NCI-H460 (cell line): ENCODE measurements at places on chromosomes 6 and 20.

DNA sequence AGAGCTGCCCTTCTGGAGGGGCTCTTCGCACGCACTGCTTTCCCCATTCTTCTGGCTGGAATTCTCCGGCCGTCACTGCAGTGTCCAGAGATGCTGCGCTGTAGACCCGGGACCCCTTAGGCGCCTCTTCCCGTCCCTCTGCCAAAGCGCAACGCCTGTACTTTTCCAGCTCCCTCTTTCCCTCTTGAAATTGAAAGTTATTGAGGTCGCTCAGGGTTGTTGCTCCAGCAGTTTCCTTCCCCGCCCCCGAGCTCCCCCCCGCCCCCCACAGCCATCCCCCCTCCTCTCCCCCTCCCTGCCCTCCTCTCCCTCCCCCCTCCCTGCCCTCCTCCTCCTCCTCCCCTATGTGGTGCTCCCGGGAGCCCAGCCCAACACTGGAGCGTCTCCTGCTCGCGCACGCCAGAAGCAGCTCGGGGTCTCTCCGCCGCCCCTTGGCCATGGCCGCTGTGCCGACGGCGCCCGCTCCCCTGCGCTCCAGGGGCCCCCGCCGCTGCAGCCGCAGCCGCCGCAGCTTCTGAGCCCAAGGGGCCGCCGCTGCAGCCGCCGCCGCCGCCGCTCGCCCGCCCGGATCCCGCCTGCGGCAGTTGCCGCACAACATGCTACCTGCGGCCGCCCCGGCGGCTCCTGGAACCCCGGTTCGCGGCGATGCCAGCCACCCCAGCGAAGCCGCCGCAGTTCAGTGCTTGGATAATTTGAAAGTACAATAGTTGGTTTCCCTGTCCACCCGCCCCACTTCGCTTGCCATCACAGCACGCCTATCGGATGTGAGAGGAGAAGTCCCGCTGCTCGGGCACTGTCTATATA is at the start of gene RSPO3:
Gene RSPO3 (plus strand): TSS at position 374 of the 804 bp plus-strand sequence. CDS start 522 bp downstream, outside the sequence.
- DNase-seq = no peak

- DNase-seq = no peak
Observed at GRCh38 chr6:85483846-85484245, 34.0 kb downstream of the NT5E start.

DNA sequence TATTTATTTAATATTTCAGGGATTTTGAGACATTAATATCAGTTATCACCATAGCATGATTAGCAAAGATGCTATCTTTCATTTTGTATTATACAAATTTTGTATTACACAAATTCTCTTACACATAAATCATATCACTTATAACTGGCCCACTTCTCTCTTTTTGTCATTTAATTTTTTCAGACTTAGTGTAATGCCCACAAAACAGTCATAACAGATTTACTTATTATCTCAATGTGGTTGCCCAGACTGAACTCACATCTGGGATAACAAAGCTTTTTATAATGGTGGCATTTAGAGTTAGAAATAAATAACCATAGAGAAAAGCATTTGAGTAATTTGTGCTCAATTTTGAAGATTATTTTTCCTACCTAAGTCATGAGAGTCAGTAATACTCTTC is 148.3 kb downstream of the TFAP2B start:
- no peak for DNase-seq

DNA sequence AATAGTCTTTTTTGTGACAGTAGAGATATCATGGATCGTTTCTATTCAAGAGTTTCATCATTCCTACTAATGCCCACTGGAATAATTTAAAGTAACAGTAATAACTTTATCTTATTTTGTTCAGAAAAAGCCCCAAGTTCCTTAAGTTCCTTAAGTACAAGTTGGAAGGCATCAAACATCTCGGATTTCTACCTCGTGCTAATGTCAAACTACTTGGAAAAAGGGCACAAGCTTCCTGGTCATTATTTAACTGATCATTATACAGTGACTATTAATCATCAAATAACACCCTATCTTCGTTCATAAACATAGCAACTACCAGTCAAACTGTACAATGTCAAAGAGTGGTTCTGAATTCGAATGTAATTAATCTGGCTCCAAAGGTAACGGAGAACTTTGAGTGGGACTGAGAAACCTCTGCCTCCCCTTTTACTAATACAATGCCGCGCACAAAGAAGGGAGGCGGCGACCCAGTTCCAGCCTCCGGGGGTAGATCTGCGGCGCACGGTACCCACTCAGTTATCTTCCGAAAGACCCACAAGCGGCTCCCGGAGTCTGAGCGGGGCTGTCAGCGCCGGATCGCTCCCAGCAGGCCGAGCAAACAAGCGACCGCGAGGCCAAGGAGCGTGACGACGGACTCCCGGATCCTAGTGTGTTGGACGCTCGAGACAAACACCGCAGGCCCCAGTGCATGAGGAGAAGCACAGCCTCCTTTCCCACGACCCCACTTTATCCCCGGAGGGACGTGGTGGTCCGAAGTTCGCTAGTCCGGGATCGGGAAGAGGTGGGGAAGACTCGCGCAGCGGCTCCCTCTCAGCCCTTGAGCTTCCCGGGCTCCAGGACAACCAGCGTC is 716 bp downstream of the SHPRH start:
- DNase-seq = no peak

GRCh38 chr6:24926192-24926591 is 9.6 kb downstream of the RIPOR2 start:
- DNase-seq = no peak

- no peak for DNase-seq
Observed at GRCh38 chr20:24834310-24834709, 114.8 kb upstream of the CST7 start.

DNA sequence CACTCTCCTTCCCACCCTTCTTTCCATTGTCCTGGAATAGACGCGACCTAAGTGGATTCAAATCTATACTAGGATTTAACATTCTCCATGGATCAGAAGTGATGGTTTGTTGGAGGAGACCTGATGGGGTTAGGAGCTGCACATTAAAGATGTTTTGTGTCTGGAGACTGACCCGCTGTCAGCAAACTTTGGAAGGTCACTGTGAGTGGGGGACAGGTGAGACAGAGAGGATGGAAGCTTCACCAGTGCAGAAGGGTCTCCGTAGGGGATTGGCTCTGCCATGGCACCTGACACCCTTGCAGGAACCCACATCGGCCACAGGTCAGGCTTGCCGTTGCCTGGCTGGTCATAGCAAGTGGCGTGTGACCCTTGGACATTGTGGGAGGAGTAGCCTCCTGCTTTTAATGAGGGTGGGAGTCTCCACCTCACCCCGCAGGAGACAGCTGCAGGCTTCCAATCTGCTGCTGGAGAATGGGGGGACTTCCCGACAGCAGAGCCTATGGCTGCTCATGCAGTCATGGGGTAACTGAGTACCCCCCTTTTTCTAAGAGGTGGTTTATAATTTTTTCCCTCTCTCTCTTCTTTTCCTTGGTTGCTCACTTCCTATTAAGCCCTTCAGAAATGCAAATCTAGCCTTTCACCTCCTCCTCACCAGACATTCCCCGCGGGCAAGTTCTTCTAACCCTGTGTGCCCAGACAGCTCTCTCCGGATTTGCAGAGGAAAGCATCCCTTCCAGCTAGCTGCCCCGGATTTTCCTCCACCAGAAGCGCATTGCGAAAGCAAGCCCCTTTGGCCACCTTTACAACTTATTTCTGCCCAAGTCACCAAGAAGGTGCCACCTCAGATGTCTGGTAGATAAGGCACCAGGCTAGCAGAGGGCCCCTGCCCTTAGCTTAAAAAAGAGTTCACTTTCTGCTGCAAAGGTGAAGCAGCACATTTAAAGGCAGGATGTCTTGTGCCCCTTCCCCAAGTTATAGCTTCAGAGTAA is 53.5 kb downstream of the DACT2 start:
- no peak for DNase-seq

DNA sequence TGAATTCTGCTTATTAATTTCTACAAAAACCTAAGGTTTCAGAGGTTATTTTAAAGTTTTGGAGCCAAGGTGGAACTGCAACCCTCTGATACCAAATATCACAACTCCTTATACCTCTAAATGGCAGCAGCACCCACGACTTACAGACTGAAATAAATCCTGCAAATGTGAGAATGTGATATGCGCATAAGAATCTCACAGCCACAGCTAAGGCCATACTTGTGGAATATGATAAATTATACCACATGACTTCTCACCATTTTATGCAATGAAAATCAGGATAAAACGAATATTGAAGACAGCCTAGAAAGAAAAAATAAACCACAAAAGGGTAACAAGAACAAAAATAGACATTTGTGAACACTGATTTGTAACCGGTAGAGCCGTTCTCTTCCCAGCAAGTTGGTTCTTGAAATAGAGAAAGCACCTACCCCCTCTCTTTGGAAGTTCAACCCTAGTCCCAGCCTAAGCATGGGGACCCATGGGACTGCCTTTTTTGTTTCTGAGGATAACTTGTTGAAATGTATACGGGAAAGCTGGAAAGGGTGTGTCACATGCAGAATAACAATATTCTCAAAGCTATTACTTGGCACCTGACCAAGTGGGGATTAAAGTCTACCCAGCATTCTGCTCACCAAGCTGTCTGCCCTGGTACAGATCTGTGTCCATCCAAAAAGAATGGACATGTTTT is 47.1 kb upstream of the MCM9 start:
- DNase-seq = no peak

DNA sequence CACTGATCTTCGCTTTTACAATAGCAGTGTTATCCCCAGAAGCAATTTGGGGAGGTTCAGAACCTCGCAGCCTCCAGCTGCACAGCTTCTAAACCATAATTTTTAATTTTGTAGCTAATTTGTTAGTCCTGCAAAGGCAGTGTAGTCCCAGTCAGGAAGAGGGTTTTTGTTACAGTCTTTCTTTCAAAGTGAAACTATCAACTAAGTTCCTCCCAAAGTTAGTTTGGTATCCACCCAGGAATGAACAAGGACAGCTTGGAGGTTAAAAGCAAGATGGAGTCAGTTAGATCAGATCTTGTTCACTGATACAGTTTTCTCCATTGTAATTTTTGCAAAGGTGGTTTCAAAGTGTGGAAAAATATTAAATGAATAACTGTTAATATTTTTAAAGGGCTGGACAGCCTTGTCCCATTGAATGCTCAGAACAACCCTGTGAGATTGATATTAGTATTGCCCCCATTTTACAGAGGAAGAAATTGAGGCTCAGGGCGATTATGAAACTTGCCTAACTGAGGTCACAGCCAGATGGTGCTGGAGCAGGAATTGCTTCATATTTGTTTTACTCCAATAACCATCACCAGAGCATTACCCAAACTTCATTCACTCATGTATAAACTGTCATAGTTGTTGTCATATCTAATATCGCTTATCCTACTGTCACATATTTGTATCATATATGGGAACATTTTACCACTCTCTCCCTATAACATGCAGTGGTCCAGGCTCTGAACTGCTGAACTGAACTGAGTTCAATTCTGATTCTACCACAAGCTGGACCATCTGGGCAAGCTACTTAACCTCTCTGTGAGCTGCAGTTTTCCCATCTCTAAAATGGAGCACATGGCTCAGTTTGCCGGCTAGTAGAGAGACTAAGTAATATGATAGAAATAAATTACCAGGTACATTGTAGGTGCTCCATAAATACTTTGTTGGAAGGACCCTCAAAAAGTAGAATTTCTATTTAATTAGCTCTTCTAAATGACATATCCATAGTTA is 213.8 kb downstream of the BCAS1 start:
- DNase-seq = no peak

DNA sequence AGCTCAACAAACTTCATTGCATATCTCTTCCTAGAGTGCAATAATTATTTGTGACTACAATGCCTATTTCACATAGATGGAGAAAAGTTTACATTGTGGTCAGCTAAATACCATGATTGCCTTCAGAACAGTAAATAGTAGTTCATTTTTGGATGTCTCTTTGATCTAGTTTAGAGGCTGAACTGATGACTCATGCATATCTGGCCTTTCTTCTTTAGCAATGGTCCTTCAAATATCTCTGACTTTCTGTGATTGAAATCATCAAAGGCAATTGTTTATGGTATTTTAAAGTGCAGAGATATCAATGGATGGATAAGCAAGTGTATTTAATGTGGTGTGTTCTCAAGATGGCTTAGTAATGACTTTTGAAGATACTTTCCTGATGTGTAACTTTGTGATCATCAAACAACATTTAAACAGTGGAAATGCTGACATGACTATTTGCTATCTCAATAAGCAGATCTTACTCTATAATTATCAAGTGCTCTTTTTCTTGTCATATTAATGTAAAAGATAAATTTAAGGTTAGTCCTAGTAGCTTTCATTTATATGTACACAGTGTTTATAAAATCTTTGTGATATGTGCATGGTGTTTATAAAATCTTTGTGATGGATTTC is 523.7 kb upstream of the SLC35B3 start:
- no peak for DNase-seq

- DNase-seq = no peak
Observed at GRCh38 chr6:111939902-111940301, 66.7 kb upstream of the FYN start.

GRCh38 chr20:32763202-32764004 is 1.2 kb downstream of the DNMT3B start:
- no peak for DNase-seq

- no peak for DNase-seq
Observed at GRCh38 chr6:98900706-98901105, 47.0 kb downstream of the FBXL4 start.

GRCh38 chr20:4697189-4697830 is 24.4 kb upstream of the PRND start:
- no peak for DNase-seq

DNA sequence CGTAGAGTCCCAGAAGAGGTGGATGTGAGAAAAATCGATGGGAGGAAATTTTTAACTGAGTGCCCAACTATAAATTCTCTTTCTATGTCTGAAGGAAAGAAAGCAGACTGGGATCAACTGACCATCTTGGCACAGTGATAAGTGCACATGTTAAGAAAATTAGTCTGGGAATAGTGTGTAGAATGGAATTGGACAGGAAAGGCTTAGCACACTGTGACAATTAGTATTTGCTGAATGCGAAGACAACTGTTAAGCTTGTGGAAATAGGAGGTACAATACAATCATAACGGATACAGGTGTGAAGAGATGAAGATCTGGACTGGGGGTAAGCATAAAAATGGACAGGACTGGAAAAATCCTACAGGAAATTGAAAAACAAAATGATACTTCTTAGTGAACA is 114.3 kb downstream of the FAM50B start:
- no peak for DNase-seq

GRCh38 chr6:108592371-108593337 is 31.9 kb downstream of the FOXO3 start:
- DNase-seq = no peak

DNA sequence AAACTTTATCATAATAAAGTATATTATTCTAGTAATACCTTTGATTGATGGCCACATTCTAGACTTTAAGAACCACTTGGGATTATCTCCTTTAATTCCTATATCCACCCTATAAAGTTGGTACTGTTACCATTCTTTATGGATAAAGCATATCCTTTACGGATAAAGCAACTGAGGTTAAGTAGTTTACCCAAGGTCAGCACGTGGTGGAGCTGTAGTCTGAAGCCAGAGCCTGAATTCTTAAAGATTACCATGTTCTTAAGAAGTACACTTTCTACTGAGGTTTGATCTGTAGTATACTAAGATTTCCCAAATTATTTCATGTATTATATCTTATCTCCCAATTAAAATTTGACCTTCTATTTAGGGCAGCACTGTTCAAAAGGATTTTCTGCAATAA is 3.0 kb upstream of the NCOA7 start:
- no peak for DNase-seq
